ENCODE measurements at places on chromosomes 2 and 18.

DNA sequence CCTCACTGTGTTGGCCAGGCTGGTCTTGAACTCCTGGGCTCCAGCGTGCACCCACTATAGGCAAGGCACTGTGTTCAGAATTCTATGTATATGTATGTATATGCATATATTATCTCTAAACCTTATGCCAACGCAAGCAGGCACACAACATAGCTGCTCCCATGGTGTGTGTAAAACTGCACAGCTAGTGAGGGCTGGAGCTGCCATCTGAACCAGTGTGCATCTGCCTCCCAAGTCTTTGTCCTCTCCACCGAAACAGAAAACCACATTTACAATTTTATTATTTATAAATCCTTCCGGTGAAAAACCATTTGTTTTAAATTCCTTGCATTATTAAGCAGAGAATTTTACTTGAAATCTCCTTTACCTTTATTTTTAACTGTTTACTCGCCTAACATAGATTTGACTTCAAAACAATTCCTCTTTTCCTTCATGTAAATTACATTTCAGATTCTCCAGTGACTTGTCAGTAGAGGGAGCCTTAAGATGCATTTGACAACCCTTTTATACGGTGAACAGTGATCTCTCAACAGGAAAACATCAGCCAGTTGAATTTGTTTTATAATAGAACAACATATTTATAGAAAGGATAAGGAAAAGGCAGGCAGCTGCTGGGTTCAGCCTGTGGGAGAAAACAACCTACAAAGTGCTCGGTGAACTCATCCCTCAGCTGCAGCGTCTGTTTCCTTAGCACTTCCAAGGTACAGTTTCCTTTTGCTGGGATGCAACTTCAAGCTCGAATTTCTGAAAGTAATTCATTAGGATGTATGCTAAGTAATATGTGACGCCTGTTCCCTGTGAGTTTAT is 101.2 kb downstream of the MYT1L start:
- DNase-seq, result no peak

DNA sequence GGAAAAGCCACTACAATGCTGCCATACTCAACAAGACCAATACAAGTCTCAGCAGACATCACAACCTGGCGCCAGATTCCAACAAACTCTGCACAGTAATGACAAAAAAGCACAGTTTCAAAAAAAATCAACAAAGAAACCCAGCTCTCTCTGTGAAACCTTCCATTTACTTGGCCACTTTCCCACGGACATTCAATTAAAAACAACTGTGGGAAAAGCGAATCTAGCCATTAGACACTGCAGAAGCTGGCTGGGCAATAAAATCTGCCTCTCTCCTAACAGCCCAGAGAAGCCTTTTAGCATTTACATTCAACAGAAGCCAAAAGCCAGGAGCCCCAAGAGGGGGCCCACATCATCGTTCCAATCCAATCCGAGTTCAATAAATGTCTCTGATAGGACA is 128.9 kb downstream of the HDAC4 start:
- no peak for DNase-seq

- DNase-seq, result no peak
These were observed 158.5 kb downstream of the ZNF385B start for GRCh38 chr2:179702912-179703311.

DNA sequence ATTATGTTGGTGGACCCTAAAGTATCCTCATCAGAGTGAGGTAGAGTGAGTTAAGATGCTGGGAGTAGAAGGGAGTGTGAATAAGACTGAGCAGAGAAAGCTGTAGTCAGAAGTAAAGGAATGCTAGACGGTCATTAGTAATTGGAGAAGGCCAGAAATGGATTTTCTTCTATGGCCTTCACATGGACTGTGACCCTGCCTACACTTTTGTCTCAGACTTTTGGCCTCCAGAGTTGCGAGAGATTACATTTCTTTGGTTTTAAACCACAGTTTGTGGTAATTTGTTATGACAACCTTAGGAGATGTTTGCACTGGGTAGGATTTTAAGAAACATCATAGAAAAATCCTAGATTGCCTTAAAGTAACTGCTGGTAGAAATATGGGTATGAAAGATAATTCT is 1267.7 kb upstream of the TMEFF2 start:
- DNase-seq, result no peak

DNA sequence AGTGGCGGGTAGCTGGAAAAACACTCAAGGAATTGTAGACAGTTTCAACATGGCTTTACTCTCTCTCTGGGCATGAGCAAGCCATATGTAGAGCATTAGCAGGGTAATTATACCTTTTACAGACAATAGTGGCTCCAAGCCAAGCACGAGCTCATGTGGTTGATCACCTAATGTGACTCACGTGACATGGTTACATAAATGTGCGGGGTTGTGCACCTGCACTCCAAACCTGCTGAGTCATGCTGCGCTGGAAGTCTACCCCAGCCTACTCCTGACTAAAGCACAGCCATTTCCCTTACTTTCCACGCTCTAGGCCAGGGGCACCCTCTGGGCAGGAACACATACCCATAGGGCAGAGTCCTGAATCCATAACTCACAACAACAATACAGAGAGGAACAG is 232.8 kb downstream of the MBD5 start:
- DNase-seq, result no peak

DNA sequence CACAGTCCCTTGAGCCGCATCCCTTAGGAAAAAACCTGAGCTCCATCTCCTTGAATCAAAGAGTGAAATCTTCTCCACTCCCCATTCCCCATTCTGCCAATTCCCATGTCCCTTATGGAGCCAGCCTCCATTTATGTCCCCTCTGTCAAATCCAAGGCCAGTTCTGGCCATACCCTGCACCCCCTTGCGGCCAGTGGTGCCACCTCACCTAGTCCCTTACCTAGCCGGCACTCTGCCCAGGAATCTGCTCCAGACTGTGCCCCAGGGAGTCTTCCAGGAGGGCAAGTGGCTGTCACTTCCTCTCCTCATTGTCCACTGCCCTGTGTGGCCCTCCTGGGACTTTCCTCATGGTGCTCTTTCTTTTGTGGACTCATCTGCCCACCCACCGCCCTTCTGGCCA is 195.4 kb upstream of the RMP24 start:
- DNase-seq, result no peak

DNA sequence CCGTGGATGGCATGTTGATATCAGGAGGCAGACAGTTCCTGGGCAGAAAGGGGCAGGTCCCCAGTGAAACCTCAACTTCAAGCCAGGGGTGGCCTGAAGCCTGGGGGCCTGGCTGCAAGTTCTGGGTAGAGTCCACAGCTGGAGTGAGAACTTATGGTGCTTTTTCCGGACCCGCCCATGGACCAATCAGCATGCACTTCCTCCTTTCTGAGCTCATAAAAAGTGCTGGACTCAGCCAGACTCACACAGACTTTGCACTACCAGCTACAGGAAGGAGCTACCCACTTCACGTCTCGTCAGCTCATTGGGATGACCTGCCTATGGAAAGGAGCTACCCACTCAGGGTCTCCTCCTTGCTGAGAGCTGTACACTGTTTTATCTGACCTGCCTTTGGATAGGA is 183.1 kb upstream of the MC4R start:
- DNase-seq, result no peak

DNA sequence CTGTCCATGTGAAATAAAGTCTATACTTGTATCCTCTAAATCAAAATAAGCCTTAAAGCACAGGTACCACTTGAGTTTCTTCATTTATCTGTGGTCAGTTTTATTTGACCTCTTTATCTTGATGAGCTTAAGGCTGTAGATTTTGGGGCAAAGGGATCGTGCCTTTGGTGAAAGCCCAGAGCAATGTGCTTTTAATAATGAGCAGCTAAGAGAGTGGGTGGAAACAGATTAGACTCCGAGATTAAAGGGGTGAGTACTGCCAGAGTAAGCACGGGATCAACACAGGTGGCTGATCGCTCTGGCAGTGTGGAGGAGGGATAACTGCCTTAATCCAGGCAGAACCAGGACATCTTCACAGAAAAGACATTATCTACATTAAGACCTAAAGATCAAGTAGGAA is 280.4 kb downstream of the TDRD15 start:
- DNase-seq, result no peak

GRCh38 chr2:100012561-100012960 is 129.8 kb downstream of the AFF3 start:
- peak; percentile 53 for DNase-seq

DNA sequence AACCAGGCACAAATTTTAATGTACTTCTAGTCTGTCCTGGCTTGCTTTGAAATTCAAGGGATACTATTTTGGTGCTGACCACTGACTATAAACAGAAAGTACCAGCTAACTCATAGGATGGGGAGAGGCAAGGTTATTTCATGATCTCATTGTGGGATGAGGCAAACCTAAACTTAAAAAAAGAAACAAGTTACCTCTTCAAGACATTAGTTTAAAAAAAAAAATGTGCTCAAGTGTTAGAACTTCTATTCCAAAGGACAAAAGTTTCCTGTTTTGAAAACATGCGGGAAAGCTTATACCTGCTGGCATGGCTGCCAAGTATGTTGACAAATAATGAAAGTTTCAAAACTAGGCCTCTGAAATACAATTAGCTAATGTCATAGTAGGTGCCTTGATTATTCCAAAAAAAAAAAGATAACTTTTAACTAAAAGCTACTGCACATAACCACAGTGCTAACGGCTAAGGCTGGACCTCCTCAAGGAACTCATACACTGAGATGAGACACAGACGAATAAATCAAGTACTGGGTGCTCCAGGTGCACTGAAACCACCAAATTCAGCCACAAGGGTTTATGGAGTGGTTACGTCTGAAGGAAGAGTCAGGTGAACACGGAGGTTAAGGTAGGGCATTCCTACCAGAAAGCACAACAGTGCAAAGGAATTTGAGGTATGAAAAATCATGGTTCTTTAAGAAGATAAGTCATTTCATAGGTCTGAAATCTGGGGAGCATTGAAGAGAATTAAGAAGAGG is 38.1 kb downstream of the TMEM131 start:
- no peak for DNase-seq

- DNase-seq, result no peak
These were observed 80.3 kb downstream of the SPOPL start for GRCh38 chr2:138581909-138582308.

DNA sequence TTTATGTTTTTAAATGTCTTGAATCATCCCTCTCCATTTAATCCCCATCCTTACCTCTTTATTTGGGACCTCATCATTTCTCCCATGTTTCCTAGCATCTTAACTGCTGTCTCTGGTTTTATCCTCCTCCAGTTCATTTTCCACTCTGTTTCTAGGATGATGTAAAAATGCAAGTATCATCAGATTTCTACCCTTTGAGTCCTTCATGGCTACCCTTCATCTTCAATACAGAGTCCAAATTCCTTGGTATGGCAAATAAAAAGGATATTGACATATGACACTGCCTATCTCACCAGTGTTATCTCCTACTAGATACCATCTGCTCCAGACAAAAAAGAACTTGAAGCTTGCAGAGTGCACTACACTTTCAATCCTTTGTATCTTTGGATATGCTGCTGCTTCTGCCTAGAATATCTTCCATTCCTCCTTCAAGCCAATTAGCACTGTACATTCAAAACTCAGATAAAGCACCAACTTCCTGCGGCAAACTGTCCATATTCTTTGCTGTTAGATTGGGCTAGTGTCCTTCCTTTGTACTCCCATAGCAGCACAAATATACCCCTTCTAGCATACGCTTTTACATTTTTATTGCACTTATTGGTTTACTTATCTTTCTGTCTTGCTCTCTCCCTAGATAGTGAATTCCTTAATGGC is 24.6 kb upstream of the TLK1 start:
- DNase-seq, result no peak

DNA sequence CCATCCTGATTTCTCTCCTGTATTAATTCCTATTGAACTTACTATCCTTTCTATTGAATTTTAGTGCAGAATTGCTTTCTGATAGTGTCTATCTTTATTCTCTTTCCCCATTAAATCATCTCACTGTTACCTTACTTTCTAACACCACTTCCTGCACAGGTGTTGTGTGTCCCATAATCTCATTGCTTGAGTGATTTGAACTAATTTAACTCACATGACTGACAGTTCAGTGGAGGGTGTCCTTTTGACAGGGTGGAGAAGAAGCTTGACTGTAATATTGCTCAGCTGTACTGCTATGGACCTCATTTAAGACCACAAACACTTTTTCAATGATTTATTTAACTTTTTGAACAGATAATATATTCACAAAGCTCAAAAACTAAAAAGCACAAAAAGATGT is 211.8 kb downstream of the NRXN1 start:
- DNase-seq, result no peak

DNA sequence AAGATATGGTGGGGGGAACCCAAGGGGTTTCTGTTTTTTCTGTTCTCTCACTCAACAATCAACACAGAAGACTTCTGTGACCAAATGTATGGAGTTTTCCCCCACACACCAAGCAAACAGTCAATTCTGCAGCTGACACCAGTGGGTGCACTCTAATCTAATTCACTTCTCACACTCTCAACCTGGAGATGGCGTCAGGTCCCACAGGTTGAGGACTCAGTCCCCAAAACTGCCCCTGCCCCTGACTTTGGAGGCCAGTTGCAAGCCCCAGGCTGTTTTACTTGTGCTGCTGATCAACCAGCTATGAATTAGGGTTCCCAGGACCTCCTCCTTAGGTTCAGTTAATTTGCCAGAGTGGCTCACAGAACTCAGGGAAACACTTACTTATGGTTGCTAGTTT is 6.2 kb downstream of the RNU2-63P start:
- DNase-seq, result no peak

- DNase-seq, result no peak
These were observed 102.0 kb upstream of the EFEMP1 start for GRCh38 chr2:56025469-56026193.

- DNase-seq, result no peak
These were observed 80.9 kb upstream of the IGFBP5 start for GRCh38 chr2:216776066-216776850.

DNA sequence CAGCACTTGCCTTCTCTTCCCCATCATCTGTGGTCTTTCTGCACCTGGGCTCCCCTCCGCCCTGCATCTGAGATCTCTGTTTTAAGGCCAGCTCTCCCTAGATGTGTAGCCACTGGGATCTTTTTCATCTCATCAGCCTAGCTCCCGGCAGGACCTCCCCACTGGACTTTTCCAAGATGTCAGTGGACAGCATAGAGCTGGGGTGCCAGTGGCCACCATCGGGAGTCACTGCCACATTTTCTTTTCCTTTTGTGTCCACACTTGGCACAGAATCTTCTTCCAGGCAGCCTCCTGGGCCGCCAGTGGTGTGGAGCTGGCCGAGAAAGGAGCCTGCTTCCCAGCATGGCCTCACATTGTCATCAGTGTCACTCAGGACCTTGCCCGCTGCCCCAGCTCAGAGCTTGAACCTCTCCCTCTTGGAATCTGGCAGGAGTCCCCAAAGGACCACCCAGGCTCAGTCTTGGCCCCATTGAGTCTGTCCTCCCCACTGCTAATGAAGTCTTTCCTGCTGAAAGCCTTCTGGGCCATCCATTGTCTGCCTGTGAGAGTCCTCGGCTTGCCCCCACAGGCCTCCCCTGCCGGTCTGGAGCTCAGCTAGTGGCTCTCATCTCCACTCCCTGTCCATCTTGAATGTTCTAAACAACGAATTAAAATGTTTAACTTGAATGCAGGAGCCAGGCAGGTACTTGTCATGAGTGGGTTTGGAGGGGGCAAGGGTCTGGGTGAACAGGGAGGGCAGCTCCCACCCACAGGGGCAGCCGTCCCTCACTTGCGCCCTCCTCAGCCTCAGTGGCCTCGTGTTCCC is 324.4 kb downstream of the GBX2 start:
- no peak for DNase-seq

GRCh38 chr2:239312081-239312511 is 88.7 kb downstream of the HDAC4 start:
- DNase-seq, result no peak
